H9 (cell line): ENCODE measurements at places on chromosomes 13 and 19.

DNA sequence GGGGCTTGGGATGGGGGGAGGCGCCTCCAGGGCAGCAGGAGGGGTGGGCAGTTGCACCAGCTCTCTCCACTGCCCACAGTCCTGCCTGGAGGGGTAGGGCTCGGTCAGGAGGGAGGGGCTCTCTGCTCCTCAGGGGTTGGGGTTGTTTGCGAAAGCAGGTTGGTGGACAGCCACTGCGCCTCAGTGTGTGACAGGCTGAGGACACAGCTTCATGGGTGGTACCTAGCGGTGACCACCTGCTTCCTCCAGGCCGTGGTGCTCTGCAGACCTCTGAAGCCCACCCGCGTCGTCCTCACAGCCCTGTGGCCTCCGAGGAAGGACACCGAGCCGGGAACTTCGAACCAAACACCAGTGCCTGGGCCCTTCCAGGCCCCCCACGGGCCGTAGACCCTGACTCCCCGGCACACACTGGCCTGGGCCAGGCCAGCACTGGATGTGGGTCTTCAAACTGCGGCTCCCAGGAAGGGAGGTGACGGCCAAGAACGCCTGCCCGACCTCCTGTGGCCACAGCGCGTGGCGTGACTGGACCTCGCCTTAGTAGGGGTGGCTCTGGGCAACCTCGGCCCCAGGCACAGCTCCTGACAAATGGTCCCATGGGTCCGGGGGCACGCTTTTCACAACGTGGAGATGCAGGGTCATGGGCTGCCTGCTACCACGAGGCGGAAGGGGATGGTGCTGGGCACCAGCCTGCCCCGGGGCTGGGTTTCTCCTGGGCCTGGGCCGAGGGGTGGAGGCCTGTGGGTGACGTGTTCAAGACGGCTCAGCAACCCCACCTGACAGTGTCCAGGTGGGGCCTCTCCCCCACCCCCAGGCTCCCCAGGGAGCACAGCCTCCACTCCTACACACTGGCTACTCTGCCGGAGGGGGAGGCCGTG, 173.2 kb downstream of the KDM4B start:
- DNase-seq, result no peak

DNA sequence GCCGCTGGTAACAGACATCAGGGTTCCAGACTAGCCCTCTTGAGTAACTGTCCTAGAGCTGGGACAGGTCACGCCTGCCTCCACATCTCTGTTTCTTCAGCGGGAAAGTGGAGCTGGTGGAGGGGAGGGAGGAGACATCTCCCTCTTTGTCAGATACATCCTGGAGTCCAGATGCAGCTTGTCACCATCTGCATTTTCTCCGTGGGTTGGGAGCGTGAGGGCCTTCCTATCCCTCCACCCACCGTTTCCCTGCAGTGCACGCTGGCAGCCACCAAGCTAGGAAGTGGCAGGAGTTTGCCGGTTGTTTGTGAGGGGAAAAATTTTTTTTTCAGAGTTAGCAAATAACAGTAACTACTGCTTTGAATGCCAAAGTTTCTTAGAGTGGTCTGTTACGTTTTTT, 20.0 kb upstream of the SMIM17 start:
- DNase-seq, result no peak

DNA sequence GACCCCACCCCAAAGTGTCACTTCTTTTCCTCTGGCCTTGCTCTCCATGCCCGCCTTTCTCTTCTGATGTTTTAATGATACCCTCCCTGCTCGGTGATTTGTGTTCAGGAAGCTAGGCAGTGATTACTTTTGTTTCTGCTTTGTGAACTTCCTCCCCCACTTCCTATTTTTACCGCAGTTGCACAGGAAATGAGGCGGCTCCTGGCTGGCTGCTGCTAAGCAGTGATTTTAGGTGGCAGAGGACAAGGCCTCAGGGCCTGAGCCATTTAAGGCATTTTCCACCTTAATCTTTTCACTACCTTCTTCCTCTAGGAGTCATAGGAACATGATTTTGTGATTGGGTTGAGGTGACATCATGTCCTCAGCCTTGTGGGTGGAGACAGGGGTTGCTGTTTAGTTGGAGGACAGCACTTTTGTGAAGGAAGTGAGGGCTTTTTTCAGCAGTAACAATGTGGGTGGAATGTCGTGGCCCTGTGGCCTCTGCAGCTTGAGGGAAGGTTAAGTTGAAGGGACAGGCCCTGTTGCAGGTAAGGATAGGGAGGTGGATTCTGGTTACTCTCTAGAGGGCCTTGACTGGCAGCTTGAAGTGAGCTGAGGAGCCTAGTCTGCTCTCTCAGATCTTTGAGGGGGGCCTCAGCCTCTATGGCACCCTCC, 15.7 kb downstream of the GARRE1 start:
- DNase-seq, result peak; percentile 55

GRCh38 chr13:25301347-25302113, at the start of gene NUP58:
NUP58 (plus strand) TSS chr13:25301625; CDS start chr13:25301774, 149 bp downstream.
- DNase-seq, result peak; percentile 85

DNA sequence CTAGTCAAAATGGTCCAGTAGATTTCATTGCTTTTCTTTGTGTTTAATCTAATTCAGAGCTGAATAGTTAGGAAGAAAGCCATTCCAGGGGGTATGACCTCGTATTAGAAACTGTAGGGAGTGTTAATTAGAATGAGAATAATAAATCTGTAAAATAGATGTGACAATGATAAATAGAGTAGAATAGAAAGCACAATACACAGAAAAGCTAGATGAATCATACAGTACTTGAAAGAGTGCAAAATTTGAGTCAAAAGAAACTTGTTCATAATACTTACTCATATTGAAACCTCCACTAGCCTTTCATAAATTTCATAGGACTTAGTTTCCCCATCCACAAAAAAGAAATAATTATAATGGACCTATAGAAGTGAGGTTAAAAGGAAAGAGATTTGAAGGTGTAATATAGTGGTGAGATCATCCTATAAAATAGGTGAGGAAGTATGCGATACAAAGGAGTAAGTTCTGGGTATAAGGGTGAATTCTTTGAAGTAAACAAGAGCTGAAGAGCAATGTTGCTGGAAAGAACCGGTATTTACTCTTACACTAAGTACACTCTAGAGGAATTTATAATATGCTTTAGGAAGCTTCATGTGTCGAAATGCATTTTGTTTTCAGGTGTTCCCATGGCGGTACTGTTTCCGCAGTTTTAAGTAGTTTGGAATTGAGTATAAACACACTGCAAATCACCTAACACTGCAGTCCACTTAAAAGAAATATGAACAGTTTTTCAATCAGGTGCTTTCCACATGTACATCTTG, 21.9 kb downstream of the PCDH17 start:
- DNase-seq, result no peak

DNA sequence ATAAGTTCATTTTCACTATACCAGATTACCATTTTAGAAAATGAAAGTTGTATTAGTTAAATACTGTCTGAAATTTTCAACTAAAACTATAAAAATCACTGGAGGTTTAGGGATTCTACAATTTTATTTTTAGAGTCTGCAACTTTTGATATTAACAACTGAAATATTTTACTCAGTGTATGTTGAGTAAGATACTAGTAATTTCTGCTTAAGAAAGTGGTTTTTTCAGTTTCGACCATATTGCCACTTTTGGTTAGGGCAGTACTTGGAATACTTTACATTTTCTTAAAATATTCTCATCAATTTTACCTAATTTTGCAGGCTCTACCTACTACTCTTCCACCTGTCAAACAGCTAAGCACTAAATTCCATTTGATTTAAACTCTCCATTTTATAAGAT, 59.6 kb downstream of the KCNRG start:
- DNase-seq, result no peak

GRCh38 chr13:32384702-32385101, 43.2 kb downstream of the N4BP2L1 start:
- no peak for DNase-seq

DNA sequence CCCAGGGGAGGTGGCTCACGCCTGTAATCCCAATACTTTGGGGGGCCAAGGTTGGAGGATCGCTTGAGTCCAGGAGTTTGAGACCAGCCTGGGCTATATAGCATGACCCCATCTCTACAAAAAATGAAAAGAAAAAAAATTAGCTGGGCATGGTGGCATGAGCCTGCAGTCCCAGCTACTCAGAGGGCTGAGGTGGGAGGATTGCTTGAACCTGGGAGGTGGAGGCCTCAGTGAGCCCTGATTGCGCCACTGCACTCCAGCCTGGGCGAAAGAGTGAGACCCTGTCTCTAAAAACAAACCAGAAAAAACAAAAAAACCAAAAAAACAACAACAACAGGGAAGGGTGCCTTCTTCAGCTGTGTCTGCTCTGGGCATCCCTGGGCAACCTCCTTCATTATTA, 499 bp upstream of the MYO1F start:
- no peak for DNase-seq

GRCh38 chr19:47258434-47258833, 2.1 kb downstream of the CCDC9 start:
- no peak for DNase-seq

DNA sequence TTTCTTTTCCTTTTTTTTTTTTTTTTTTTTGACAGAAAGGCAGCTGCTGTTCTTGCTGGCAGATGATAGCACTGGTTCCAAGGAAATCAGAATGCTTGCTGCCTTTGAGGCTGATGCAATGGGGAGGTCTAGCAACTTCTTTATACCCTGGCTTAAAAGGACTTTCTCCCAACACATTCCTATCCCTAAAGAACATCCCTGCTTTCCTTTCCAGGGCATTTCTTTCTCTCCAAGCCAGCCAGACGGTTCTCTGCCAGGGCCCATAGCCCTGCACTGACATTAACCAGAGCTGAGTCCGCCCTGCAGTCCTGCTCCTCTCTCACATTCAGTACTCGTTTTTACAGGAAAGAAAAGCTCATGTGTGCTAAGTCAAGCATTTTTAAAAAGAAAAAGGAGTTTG, 133.9 kb upstream of the WASF3 start:
- DNase-seq, result no peak

DNA sequence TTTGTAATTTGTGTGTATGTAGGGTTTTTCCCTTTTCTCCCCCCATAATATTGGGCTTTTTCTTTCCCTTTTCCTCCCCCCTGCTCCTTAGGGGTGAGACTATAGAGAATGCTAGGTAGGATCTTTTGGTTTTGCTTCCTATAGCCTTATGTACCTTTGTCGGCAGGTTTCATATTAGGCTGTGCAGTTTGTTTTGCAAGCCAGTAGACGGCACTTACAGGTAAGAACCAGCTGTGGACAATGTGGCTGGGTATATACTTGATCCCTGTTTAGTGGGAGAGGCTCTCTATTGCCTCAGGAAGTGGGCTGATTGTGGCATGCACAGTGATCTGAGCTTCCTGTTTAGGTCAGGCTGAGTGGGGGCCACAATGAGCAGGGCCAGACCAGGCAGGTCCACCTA, 359.2 kb upstream of the OBI1 start:
- no peak for DNase-seq

DNA sequence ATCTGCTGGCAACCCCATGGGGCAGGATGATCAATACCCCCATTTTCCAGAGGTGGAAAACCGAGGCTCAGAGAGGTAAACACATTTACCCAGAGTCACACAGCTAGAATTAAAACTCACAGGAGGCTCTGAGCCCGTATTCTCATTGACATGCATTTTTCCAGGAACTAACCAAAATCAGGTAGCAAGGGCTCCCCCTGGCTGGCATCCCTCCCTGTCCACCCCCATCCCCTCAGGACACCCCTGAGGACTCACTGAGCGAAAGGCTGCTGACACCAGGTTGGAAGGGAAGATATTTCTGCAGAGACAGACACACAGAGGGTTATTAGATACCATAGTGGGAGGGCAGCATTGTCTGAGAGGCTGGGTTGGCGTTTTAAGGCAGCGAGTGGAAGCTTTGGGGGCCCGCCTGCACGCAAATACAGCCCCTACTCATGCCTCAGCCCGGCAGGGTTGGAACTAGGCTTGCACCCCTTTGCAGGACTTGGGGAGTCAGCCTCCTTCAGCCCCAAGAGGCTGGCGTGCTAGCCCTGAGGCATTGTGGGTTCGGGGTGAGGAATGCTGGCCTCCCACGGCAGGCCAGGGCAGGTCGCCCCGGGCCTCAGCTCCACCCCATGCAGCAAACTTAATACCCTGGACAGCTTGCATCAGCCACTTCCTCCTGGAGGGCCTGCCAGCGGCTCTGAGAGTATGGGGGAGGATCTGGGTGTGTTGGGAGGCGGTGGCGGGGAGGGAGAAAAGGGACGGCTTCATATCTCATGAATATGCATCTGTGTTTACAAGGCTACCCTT, 3.9 kb downstream of the SLC1A5 start:
- peak; percentile 88 for DNase-seq

DNA sequence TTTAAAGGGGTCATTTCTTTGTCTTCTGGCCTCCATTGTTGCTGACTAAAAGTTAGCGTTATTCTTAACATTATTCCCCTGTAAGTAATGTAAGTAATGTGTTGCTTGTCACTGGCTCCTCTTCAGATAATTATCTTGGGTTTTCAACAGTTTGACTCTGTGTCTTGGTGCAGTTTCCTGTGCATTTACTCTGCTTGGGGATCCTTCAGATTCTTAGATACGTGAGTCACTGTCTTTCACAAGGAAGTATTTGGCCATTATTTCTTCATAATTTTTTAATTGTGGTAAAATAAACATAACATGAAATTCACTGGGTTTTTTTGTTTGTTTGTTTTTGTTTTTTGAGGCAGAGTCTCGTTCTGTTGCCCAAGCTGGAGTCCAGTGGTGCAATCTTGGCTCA, 13.5 kb upstream of the OR7D2 start:
- no peak for DNase-seq
